ENCODE measurements at places on chromosomes 11 and 22.

- DNase-seq: no peak
These were observed 26.5 kb downstream of the CTNND1 start for GRCh38 chr11:57787920-57788702.

- no peak for DNase-seq
These were observed 30.6 kb downstream of the MUC6 start for GRCh38 chr11:1005928-1006327.

DNA sequence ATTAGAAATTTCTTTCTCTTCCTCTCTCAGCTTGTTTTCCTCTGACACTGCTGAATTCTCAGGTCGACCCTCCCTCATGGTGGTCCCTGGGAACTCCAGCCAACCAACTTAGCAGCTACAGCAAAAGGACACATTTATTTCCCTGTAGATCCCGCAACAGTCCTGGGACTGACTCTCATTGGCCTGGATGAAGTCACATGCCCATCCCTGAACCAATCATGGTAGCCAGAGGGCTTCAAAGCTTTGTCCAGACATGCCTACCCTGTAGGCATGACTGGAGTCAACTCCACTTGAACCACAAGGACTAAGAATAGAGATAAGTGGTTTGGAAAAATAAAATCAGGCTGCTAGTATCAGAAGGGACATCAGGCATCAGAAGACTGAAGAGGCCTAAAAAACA is 84.6 kb upstream of the LRRC55 start:
- no peak for DNase-seq

DNA sequence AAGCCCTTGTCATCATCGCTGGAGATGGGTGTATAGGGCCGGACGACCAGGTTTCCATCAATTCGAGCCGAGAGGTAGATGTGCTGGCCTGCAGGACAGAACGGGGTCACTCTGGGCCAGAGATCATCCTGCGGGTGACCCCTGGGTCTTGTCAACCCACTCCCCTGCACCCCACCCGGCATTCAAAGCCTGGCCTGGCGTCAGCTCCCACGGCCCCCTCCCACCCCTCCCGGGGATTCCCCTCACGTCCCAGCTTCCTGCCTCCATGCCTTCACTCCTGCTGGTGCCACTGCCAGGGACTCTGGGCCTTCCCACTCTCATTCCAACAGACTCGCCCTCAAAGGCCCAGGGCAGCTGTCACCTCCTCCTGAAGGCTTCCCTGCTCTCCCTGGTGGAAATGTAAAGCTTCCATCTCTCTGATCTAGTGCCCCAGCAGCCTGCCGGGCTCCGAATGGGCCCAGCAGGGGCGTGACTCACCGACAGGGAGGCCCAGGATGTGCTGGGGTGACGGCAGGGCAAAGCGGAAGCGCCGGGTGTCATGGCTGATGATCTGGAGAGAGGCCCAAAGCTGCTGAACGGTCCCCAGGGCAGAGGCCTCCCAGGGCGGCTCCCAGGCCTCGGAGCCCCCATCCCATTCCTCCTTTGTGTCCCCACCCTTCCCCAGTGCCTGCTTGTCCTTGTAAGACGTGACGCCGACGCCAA is 9.3 kb downstream of the ATP5MGL start:
- no peak for DNase-seq

DNA sequence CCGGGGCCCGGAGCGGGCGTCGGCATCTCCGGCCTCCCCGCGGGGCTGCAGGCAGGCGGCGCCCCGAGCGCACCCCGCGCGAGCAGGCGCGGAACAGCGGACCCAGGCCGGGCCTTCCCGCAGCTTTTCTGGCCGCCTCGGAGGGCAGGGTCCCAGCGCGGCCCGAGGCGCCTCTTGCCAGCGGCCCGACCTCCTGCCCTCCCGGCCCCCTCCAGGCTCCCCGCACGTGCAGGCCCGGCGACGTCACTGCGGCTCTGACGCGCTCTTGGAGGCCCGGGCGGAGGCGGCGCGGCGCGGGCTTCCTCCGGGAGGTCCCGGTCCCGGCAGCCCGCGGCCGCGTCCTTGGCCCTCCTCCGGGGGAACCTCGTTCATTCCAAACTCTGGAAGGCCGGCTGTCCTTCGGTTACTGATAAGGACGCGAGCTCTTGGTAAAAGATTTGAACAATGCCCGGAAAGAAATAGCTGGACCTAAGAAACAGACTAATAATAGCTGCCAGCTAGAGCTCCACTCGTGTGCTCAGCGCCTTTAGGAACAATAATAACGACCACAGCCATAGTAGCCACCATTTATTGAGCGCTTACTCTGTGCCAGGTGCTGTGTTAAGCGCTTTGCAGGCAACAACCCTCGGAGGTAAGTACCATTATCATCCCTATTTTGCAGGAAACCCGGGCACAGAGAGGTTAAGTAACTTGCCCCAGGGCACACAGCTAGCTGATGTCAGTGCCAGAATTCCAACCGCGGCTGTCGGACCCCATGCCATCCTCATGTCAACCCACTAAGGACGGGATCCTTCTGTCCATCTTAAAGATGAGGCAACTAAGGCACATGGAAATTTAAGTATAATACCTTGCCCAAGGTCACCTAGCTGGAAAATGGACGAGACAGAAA is 39.1 kb upstream of the CREB3L1 start:
- no peak for DNase-seq

GRCh38 chr11:44016131-44016530 is 31.6 kb upstream of the ACCSL start:
- DNase-seq: no peak

DNA sequence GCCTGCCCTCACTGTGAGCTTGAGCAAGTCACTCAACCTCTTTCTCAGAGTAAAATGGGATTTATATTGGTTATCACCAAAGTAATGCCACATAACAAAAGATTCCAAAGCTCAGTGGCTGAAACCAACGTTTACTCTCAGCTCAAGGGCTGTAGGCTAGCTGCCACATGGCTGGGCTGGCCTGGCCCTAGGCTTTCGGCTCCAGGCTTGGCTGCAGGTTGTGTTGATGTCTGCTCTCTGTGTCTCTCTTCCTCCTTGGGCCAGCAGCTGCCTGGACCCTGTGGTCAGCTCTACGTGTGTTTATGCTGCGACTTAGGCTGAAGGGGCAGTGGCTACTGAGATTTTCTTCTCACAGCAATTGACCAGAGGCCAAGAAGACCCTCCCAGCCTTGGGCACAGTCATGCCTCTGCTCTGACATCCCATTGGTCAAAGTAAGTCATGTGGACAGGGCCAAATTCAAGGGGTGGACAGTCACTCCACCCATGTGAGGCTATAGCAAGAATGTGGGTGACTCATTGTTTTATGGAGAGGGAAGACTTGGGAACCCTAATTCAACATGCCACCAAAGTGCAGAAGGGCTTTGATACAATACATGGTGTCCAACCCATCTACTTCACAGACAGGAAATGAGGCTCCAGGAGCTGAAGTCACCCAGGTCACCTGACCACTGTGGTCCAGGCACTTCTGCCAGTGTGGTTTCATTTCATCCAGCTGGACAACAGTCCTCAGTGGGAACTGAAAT is 90.6 kb downstream of the TSPAN18 start:
- no peak for DNase-seq

- DNase-seq: no peak
These were observed 15.2 kb downstream of the SCARF2 start for GRCh38 chr22:20422271-20423007.

Data from stimulated activated CD8-positive, alpha-beta memory T cell treated with anti-CD3 and anti-CD28 coated beads, Interleukin-7, amount 100 ng/mL, for 24 hours (primary cell).